Germinal center (tissue), 1 donor: ENCODE measurements at places on chromosomes 3 and 15.

- no peak for DNase-seq
Measured at GRCh38 chr3:190532731-190533203, 18.9 kb downstream of the IL1RAP start.

- no peak for DNase-seq
Measured at GRCh38 chr3:106683953-106684620, 693.2 kb upstream of the CCDC54 start.

GRCh38 chr3:74630602-74631001 is 16.1 kb upstream of the CNTN3 start:
- DNase-seq: no peak

DNA sequence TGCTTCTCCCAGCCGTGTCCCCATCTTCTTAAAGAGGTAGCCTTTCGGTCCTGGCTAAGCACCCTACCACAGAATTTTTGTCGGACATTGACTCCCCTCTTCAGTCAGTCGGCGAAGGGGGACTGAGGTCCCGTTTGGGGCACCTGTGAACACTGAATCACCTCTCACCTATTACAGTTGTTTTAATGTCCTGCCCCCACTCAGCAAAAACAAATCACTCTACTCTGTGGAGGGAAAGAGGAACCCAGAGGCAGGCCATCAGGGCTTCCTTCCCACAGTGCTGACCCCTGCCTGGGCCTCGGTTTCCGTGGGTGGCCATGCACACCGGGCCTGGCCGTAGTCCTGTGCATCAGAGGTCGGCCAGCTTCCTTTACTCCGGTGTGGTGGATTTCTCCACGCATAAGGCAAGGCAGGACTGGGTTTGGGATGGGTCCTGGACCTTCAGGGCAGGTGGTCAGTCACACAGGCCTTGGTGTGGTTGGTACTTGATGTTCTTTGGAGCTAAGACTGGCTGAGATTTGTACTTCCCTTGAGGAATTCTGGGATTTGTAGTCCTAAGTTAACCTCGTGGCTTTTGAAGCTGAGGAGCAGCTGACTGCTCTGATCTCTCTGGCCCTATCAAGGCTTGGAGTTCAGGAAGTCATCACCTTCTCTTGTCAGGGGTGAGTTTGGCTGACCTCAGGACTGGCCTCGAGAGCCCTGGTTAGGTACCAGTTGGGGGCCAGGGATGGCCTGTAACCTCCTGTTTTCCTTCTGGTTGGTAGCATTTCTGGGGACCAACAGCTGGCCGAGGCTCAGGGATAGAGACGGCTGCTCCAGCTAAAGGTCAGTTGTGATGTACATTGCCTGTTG is 627 bp upstream of the FAM131A start:
- DNase-seq: no peak

DNA sequence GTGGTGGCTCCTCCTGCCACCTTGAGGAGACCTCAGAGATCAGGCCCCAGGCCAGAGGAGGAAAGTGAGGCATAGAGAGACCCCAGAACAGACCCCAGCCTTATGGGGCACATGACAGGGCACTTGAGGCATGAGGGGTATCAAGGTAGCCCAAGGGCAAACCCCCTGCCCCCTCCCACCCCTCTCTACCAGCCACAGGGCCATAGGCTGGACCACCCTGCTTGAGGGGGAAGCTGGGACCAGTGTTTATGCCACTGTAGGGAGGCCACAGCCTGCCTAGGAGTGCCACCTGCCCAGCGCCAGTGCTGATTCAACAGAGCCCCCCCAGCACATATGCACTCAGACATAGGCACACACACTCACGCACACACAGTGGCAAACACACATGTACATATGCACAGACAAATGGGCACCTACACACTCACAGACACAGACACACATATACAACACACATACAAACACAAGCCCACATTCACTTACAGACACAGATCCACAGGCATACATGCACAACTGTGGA is 10.3 kb downstream of the MYL3 start:
- no peak for DNase-seq

DNA sequence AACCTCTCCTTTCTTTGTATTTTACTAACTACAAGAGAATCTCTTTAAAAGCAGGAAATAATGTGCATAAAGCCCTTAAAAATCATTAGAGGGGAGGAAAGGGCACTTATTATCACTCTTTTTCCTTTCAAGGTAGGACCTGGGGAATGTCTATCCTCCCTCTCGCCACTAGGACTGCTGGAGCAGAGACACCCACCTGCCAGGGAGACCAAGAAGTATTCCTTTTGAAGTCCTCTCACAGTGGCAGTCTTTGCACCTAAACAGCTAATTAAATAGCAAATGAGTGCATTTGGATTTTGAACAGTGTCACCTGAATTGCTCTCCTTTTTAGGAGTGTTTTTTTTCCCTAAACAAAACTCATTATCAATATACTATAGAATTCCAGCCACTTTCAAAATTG is 874.1 kb downstream of the ZPLD1 start:
- DNase-seq: no peak

GRCh38 chr15:22253676-22254408 is 173.5 kb downstream of the OR4M2 start:
- no peak for DNase-seq

- no peak for DNase-seq
Measured at GRCh38 chr3:9405756-9406155, 8.3 kb downstream of the SETD5 start.

- DNase-seq: no peak
Measured at GRCh38 chr15:25677719-25678499, 185.2 kb downstream of the ATP10A start.

DNA sequence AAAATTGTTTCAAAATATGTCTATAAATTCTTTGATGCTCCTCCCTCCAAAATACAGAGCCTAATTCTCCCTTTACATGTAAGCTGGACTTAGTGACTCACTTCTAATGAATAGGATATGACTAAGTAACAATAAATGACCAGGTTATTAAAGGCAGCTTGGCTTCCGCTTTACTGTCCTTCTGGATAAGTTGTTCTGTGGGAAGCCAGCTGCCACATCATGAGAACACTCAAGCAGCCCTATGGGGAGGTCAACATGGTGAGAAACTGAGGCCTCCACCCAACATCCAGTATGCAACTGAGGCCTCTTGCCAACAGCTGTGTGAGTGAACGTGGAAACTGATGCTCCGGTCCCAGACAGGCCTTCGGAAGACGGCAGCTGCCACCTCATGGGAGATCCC is 247.3 kb upstream of the CHRM5 start:
- no peak for DNase-seq

GRCh38 chr3:39637807-39638206 is 170.3 kb downstream of the MOBP start:
- no peak for DNase-seq

DNA sequence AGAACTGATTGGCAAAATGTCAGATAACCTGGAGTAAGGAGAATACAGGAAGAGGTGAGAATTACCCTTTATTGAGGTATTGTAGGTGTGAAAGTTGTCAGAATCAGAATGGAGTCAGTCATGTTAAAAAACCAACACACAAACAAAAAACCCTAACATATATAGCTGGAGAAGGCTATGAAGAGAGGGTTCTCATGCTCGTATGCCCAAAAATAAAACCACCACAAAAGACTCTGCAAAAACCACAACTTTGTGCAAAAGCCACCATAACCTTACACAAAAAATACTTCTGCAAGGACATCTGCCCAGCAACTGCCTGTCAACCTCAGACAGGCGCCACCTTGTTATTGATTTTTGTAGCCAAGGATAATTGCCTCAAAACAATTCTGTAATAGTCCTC is 136.0 kb downstream of the CD47 start:
- DNase-seq: no peak

DNA sequence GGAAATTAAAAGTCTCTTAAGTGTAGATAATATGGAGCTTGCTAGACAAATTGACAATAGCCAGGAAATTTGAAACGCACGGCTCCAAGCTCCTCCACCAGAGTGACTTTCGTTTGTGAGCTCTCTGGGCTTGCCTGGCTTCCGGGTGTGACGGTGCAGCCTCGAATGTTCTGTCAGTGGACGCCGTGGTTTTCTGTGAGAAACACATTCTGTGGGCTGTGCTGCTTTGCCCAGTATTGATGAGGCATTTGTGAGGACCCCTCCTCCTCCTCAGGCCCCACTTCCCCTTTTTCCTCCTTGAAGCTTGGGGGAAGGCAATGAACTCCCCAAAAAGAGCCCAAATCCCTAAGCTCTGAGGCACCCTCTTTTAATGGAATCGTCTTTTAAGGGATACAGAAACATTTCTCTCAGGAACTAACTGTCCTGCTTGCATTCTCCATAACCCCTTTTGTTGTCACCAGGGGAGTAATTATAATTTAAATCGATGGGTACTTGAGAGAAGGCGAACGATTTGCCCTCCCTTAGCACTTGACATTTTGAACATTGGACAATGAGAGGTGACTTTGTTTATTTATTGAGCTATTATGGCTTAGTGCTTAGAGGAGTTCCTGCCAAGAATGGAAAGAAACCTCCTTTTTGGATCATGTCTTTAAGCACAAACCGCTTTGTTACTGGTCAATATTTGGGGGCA is 40.8 kb downstream of the POLR2M start:
- no peak for DNase-seq

GRCh38 chr3:69259125-69259524 is 126.8 kb downstream of the FRMD4B start:
- no peak for DNase-seq

DNA sequence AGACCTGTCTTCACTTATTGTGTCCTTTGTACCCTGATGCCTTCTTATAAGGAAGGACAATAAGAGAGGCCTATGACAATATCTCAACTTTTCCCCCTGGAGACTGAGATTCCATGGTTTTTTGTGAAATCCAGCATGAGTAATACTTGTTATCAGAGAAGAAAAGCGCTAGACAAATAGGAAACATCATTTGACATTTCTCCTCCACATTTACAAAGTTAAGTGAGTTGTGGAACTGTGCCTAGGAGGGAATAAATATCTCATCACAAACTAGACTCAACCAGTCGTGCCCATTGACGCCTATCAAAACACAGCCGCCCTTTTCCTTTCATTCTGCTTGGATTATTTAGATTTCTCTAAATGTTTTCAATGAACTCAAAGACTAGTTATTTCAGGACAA is 253.1 kb downstream of the MECOM start:
- DNase-seq: no peak

DNA sequence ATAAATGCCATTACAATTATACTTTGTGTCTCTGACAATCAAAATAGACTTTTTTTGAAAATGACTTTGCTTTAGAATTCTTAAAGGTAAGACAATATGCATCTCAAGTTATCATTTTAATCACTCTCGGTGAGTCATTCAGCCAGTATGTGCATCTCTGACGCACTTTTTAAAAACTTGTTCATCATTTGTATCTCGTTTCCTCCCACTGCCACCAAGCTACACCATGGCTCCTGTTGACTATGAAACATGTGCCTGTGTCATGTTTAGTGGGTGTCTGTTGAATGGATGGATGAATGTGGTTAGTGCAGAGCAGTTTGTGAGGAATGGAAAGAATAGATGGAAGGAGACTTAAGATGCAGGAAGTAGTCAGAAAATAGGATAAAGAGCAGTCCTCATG is 68.6 kb downstream of the ARPP21 start:
- no peak for DNase-seq

- no peak for DNase-seq
Measured at GRCh38 chr15:73857193-73857920, 16.0 kb upstream of the TBC1D21 start.

DNA sequence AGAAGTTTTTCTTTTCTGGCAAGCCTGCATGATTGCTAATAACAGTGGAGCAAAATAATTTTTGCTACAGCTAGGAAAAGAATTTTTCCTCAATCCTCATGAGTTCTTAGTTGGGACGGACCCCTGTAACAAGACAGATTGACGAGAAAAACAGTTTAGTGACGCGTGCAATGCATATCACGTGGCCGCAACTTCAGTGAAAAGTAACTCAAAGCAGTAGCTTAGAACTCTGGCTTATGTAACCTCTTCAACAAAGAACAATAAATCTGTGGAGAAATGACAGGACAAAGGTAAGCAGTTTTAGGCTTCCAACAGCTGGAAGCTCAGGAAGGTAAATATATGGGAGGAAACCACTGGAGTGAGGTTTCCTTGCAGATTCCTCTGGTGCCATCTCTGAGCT is 19.7 kb downstream of the FAM107A start:
- no peak for DNase-seq

DNA sequence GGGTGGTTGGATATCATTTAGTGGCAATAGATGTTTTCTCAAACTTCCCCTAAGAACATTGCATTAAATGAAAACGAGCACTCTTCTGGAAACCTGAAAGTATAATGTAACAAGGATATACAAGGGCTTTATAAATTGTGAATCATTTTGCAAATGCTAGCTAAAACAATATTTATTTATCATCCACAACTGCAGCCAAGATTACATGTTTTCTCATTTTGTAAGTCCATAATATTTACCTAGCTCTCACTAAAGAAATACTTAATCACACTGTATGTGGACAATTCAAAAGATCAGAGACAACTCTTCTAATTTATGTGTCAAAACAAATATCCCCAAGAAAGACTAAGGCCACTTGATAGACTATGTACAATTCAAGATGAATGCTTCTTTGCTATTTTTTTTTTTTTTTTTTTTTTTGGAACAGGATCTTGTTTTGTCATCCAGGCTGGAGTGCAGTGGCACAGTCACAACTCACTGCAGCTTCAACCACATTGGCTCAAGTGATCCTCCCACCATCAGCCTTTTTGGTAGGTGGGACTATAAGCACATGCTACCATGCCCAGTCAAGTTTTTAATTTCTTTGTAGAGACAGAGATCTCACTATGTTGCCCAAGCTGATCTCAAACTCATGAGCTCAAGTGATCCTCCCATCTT is 427.7 kb upstream of the THBS1 start:
- DNase-seq: no peak

GRCh38 chr3:184085389-184085852 is 11.4 kb upstream of the HTR3E start:
- no peak for DNase-seq

DNA sequence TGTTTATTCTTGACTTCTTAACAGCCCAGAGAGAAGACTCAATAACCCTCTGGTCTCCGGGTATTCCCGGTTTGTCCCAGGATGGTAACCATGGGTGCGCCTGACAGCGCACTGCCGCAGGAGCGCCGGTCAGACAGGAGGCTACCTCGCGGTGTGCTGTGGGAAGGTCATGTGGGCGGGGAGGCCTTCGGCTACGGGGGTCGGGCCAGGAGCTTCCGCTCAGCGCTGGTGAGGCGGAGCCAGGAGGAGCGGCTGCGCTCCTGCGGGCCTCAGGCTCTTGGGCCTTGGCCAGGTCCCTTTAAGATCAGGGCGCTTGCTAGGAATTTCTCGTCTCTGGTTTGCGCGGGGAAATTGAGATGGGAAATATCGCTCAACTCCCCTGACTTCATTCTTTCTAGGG is 182.3 kb upstream of the NDN start:
- DNase-seq: no peak
